Stimulated activated CD4-positive, alpha-beta T cell treated with anti-CD3 and anti-CD28 coated beads, TNF-alpha, amount 100 ng/mL, for 1 hour (primary cell): ENCODE measurements at places on chromosomes 6 and 20.

DNA sequence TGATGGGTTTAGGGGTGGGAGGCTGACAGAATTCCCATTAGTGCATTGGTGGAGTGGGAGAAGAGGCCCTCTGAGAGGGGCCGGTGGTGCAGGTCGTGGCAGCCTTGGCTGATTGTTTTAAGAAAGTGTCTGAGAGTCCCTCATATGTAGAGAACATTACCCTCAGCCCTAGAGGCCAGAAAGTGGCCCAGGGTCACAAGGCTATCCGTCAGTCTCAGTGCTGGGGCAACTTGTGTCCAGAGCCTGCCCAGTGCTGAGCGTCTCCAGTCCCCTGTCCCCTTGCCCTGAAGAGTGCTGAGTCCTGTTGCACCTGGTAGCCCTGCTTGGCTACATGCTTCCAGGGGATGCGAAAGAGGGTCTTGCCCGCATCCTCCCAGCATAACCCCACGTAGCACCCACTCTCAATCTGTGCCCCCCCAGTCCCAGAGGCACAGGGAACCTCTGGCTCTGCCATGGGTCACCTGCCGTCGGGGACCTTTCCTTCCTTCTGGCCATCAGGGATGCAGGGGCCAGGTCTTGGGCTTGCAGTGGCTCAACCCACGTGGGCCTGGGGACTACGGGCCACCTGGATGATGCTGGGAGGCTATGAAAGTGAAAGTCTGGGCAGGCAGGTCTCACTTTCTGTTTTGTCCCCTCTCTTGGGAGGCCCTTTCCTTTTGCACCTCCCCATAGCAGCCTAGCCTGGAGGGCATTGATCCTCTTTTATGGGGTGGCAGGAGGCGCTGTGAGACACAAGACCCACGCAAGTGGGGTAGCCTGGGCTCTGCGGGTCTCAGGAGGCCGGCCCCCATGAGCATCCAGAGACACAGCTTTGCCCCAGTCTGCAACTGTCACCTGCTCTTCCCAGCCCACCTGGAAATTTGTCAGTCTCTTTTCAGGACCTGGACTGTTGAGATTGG lies 12.2 kb downstream of the DUSP15 start:
- DNase-seq: no peak

GRCh38 chr20:51832276-51832675 lies 30.0 kb upstream of the SALL4 start:
- DNase-seq: no peak

GRCh38 chr6:25713824-25714223 lies 40.7 kb upstream of the SLC17A4 start:
- no peak for DNase-seq

- DNase-seq: no peak
These were observed 2.8 kb downstream of the UQCC2 start for GRCh38 chr6:33708516-33709204.

GRCh38 chr20:11509776-11510175 lies 407.9 kb upstream of the BTBD3 start:
- DNase-seq: no peak

DNA sequence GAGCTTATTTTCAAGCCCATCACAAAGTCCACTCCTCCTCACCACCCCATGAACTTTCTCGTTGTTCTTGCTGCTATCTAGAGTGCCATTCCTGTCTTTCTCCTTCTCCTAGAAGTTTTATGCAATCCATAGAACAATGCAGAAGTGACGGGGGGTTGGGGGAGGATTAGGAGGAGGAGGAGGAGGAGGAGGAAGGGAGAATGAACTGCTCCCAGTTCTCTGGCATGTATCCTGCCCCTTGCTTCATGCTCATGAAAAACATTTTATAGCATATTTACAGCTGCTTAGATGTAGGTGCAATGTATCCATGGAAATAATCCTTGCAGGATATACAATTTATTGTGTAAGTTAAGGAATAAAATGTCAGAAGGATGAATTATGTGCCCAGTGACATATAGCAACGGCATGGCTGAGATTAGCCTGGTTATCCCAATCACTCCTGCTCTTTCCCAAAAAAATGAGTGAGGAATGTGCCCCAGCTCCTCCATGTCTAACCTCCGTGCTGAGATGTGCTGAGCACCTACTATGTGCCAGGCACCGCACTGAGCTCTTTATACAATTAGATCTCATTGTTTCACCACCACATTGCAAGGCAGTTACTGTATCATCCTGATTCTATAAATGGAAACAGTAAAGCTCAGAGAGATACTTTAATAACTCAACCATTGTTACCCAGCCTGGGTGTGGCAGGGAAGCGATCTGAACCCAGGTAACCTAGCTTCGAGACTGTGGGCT lies 41.6 kb upstream of the TFAP2C start:
- DNase-seq: no peak

DNA sequence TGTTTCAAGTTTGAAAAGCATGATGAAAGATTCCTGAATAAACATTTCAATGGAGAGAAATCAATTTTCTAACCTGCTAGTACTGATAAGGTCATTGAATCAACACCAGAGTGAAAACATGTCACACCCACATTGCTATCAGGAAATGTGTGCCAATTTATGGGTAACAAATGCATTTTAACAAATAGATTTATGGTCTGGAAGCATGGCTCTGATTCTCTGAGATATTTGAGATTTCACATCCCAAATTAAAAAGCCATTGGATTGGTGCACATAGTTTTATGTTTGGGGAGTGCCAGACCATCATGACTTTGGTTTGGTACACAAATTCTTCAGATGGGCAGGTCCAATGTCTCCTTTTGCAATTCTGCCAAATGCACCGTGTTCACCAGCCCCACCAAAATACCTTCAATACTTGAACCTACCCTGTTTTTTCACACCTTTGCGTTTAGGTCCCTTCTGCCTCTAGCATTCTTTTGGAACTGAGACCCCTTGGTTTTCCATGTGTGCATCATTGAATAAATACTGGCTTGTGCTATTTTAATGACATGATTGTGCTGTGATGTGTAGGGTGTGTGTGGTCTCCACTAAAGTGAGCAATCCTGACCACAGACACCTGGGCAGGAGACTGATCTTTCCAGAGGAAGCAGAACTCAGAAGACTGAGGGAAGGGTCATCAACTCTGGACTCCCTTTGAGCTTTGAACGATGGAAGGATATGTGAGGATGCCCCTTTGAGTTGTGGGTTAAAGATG lies 20.4 kb downstream of the IL20RA start:
- no peak for DNase-seq

DNA sequence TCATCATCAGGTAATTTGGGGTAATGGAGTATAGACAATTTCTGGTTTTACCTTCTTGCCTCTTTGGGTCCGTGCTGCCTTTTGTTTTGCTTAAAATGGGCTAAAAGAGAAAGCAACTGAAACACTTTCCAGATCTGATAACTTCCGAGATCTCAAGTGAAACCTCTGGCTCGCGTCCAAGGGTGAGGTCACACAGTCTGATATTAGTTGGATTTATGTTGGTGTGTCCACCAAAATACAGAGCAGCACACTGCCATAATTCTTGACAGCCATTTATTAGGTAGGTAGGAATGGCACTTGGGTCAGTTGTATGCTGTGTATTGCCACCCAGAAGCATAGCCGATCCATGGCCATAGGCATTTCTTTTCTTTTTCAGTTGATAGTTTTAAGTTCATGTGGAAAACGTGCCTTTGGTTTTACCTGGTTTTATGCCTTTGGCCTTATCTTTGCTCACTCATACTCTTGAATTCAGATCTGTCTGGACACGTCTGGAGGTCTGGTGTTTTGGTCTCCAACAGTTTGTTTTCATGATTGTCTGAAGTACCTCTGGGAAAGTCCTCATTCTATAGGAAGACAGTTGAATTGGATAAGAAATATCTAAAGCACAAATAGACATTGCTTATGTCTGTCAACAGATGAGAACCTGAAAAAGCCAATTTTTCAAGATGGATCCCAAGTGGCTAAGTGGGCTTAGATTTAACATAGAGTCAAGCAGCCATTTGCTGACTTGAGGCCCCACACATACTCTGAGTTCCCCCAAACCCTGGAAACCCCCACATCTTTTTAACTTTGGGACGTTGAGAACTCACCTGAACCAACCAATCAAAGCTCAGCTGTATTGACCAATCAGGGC lies 320.8 kb downstream of the SOX4 start:
- DNase-seq: no peak

GRCh38 chr6:84774985-84775284 lies 10.5 kb upstream of the TBX18 start:
- no peak for DNase-seq

- DNase-seq: no peak
These were observed 789 bp downstream of the CCND3 start for GRCh38 chr6:41940759-41941279.

- no peak for DNase-seq
These were observed 778 bp upstream of the LIN28B start for GRCh38 chr6:104955927-104956730.

- DNase-seq: no peak
These were observed 154.1 kb downstream of the CD24 start for GRCh38 chr6:106820412-106820852.

GRCh38 chr6:117548797-117549301 lies 53.5 kb downstream of the GOPC start:
- DNase-seq: no peak

GRCh38 chr6:168962886-168963285 lies 290.8 kb downstream of the THBS2 start:
- no peak for DNase-seq

GRCh38 chr6:42979523-42980177 lies 669 bp upstream of the PEX6 start:
- DNase-seq: no peak

GRCh38 chr6:157946865-157947532 lies 34.7 kb upstream of the SYNJ2 start:
- no peak for DNase-seq

GRCh38 chr6:168030908-168031307 lies 33.4 kb downstream of the KIF25 start:
- DNase-seq: no peak

DNA sequence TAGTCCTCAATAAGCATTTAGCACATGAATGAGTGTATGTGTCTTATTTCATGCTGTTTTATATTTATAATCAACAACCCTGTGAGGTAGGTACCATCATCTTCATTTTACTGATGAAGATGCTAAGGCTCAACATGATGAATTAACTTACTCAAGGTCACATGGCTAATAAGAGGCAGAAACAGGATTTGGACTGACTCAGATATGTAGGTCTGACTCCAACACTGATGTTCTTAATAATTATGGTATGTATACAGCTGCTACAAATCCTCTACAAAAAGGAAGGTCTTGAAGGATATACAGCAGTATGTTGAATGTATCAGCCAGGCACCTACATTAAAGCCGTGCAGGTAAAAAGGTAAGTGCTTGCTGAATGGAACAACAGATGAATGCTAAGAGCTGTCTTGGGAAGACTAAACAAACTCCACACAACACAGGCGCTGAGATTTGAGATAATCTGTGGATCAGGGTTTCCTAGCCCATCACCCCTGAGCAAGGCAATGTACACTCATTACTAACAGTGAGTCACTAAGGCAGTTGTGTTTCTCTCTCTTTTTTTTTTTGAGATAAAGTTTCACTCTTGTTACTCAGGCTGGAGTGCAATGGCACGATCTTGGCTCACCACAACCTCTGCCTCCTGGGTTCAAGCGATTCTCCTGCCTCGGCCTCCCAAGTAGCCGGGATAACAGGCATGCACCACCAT lies 31.9 kb downstream of the TTI1 start:
- DNase-seq: no peak

- DNase-seq: no peak
These were observed 649 bp upstream of the CSNK2A1 start for GRCh38 chr20:544153-544725.

DNA sequence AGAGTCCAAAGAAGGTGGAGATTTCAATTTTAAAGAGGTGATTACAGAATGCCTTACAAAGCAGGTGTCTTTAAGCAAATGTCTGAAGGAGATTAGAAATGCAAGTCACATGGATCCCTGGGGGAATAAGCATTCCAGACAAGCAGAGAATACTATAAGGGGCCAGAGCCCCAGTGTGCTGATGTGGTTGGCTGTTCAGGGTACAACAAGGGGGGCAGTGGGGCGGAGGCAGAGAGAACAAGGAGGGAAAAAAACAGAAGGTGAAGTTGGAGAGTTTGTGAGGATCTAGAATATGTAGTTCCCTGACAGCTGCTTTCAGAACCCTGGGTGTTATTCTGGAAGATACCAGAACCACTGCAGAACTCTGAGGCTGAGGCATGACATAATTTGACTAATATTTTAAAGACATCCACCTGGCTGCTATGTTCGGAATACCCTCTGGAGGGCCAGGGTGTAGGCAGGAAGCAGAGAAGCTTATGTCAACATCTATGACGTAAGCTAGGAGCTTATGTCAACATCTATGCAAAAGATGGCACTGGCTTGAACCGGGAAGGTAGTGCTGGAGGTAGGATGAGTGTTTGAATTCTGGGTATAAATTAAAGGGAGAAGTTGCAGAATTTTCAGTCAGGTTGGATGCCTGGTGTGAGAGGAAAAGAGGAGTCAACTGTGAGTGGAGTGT lies 276.3 kb upstream of the AGPAT4 start:
- no peak for DNase-seq

GRCh38 chr6:107419733-107420132 lies 39.6 kb downstream of the PDSS2 start:
- no peak for DNase-seq

GRCh38 chr6:71387179-71387578 lies 98.6 kb downstream of the OGFRL1 start:
- no peak for DNase-seq

- no peak for DNase-seq
These were observed 83.5 kb downstream of the TRERF1 start for GRCh38 chr6:42368181-42368580.

- DNase-seq: no peak
These were observed 32.7 kb upstream of the FAM83B start for GRCh38 chr6:54813892-54814291.

GRCh38 chr6:156883497-156884252 lies 106.5 kb downstream of the ARID1B start:
- peak; percentile 10 for DNase-seq

GRCh38 chr6:24757611-24758010 lies 17.1 kb upstream of the GMNN start:
- DNase-seq: no peak

- DNase-seq: no peak
These were observed 26.5 kb downstream of the VNN1 start for GRCh38 chr6:132687306-132687705.

- DNase-seq: no peak
These were observed 16.4 kb downstream of the PRSS16 start for GRCh38 chr6:27263886-27264285.

DNA sequence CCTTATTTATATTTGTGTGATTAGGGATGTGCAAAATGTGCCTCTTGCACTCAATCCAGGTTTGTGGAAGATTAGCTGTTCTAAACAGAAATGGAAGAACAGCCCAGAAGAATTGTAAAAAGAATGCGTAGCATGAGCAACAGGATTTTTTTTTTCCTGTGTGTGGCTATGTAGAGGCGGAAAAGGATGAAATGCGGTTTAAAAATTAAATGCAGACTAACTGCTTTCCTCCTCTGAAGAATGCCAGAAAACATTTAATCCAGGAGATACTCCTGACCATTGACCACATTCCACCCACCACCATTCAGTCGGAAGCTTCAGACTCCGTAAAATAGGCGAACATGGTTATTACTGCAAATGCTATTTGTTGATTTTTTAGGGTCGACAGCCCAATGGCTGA lies 83.4 kb downstream of the BMP6 start:
- DNase-seq: no peak
